Activated T-helper 1 cell treated with Interleukin-2 at 50 U/mL for 16 hours (primary cell): ENCODE measurements at places on chromosomes 16 and 17.

DNA sequence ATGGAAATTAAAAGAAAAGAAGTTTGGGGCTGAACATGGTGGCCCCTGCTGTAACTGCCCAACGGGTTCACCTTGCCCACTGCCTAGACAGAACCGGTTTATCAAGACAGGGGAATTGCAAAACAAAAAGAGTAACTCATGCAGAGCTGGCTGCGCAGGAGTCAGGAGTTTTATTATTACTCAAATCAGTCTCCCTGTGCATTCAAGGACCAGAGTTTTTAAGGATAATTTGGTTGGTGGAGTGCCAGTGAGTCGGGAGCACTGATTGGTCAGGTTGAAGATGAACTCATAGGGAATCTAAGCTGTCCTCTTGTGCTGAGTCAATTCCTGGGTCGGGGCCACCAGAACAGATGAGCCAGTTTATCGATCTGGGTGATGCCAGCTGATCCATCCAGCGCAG is 4.4 kb upstream of the SCPEP1 start:
- DNase-seq: no peak

DNA sequence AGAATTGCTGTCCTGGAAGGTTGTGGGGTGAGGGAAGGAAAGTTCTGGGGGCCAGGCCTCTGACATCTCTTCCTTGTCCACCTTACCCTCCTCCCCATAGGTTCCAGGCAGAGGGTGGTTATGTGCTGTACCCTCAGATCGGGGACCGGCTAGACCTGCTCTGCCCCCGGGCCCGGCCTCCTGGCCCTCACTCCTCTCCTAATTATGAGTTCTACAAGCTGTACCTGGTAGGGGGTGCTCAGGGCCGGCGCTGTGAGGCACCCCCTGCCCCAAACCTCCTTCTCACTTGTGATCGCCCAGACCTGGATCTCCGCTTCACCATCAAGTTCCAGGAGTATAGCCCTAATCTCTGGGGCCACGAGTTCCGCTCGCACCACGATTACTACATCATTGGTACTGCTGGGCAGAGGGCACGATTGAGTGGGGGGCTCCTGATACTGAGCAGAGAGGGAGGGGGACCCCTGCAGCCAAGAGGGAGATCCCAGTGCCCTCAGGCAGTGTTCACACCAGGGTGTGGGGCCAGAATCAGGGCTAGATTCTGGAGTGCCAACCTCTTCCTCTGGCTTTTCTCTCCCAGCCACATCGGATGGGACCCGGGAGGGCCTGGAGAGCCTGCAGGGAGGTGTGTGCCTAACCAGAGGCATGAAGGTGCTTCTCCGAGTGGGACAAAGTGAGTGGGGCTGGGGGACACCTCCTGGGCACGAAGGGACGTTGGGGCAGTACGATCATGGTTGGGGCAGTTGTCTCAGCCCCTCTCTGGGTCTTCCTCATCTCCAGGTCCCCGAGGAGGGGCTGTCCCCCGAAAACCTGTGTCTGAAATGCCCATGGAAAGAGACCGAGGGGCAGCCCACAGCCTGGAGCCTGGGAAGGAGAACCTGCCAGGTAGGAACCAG is 3.1 kb downstream of the EFNB3 start:
- no peak for DNase-seq

DNA sequence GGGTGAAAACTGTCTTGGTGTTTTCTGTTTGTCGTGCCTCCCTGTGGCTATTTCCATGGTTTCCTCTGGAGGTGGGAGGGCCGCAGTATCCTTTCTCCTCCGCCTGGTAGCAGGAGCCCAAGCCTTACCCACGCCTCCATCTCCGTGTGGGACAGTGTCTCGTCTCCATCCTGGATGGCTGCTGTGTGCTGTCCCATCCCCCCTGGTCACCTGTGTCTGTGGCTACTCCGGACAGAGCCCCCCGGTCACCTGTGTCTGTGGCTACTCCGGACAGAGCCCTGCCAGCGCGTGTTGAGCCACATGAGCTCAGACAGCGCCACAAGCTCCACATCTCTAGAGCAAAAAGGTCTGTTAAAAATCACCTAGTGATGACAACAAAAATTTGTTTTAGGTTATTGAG is 198.2 kb upstream of the CHMP6 start:
- no peak for DNase-seq

GRCh38 chr17:47276444-47276843 is 22.8 kb downstream of the ITGB3 start:
- no peak for DNase-seq

DNA sequence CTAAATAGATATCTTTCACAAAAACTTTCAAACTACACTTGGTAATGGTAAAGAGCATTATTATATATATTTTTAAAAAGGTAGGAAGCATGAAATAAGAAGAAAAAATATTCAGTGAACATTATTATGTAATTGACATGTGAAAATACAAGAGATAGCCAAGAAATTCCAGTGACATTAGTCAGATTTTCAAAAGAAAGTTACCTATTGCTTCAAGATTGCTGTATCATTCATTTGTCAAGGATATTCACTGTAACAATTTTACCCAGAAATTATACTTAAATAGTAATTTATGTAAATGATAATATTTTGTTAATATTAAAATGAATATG is 350.2 kb downstream of the KIF2B start:
- no peak for DNase-seq

DNA sequence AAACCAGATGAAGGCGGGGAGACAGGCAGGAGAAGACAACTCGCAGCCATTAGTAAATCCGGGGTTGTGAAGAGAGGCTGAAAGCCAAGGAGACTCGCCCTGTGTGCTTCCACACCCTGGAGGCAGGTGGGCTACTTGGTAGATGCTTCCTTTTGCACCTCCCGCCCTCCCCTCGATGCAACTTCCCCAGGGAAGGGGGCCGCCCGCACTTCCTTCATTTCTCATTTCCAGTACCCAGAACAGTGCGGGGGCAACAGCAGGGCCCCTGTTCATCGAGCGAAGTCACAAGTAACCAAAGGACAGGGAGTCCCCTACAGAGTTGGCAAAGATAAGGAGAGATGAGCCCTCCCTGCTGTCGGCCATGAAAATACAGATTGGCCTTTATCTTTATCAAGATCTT is 25.0 kb downstream of the CCDC40 start:
- DNase-seq: no peak

DNA sequence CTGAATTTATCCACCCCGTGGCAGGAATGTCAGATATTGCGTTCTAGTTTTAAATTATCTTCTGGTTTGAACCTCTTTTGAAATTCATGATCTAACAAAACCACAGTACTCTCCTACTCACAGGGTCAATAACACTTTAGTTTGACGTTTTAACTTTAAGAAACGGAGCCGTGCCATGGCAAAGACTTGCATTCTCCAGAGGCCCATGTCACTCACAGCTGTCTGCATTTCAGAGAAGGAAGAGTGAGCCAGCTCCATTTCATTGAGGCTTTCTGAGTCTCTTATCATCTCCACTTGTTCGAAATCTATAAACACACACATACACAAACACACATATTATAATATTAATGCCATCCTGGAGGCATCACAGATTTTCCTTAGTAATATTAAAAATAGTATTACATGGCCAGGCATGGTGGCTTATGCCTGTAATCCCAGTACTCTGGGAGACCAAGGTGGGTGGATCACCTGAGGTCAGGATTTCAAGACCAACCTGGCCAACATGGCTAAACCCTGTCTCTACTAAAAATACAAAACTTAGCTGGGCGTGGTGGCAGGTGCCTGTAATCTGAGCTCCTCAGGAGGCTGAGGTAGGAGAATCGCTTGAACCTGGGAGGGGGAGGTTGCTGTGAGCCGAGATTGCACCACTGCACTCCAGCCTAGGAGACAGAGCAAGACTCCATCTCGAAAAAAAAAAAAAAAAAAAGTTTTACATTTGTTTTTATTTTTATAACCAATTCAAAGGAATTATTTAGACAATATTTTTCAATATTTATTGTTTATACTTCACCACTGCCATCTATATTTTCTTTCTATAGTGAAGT is 35.6 kb downstream of the ABCA6 start:
- no peak for DNase-seq

DNA sequence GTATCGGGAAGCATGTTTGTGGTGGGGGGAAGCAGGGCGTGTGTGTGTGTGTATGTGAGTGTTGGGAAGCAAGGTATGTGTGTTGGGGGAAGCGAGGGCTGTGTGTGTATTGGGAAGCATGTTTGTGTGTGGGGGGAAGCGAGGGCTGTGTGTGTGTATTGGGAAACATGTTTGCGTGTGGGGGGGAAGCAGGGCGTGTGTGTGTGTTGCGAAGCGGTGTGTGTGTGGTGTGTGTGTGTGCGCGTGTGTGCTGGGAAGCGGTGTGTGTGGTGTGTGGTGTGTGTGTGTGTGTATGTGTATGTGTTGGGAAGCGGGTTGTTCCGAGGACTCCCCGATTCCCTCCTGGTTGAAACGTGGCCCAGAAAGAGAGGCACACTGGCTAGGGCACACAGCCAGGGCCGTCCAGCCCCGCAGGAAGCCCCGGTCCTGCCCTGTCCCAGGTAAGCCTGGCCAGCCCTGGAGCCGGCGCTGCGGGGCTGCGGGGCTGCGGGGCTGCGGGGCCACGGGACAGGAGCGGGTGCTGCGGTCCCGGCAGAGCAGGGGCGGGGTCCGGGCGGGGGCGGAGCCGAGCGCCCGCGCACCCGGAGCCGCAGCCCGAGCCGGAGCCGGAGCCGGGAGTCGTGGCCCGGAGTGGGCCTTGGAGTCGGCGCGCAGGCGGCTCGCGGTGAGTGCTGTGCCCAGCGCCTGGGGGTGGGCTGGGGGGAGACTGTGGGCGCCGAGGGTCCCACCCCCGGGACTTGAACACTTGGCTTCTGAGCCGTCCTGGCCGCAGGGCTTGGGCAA is at the start of gene NOD2:
Gene NOD2 (plus strand): TSS at position 608 of the 783 bp plus-strand sequence. CDS start 5,890 bp downstream, outside the sequence.
- DNase-seq: no peak

DNA sequence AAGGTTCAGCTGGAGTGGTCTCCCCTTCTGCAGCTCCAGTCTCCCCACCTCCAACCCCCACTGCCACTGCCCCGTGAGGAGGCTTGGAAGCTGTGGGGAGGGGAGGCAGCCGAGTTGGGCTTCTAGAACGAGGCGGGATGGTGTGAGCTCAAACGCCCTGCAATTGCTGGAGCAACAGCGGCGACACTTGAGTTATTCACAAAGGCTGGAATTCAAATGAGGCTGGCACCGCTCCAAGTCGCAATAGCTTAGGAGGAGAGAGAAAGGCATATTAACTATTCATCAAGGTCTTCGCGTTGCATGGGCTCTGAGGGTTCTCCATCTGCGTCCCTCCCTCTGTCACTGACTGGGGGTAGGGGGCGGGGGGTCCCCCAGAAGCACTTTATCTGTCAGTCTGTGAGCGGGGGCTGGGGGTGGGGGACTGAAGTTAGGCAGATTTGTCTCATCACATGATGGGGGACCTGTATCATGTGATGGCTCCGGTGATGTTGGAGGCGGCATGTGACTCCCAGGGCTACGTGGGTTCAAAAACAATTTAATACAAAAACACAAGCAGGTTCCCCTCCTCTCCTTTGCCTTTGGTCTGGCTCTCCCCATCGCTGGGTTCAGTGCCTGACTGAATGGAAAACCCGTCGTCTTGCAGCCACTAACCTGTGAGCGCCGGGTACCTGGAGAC is 70.5 kb downstream of the RBBP6 start:
- no peak for DNase-seq

DNA sequence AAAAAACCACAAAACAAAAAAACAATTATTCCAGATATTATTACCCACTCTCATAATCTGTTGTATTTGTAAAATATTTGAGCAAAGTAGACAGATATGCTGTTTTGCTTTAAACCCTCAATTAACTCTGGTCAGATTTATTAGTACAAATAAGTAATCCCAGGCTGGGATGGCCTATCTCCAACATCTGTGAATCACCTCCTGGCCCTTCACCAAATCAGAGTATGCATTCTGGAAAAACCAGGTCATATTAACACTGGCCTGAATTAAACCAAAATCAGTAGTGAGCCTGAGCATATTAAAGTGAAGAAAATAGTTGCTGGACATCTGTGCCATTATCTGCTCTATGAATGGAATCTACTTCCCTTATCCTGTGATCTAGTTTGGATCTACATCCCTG is 41.0 kb downstream of the STAT3 start:
- DNase-seq: no peak

DNA sequence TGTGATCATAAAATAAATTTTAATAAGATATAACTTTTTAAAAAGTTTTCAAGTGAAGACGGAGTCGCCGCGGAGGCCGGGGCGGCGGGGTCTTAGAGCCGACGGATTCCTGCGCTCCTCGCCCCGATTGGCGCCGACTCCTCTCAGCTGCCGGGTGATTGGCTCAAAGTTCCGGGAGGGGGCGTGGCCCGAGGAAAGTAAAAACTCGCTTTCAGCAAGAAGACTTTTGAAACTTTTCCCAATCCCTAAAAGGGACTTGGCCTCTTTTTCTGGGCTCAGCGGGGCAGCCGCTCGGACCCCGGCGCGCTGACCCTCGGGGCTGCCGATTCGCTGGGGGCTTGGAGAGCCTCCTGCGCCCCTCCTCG is at the start of gene FOXC2:
Gene FOXC2 (plus strand): TSS at position 229 of the 365 bp plus-strand sequence. CDS start 507 bp downstream, outside the sequence.
- no peak for DNase-seq

GRCh38 chr16:56207421-56207820 is 16.1 kb downstream of the GNAO1 start:
- DNase-seq: no peak

DNA sequence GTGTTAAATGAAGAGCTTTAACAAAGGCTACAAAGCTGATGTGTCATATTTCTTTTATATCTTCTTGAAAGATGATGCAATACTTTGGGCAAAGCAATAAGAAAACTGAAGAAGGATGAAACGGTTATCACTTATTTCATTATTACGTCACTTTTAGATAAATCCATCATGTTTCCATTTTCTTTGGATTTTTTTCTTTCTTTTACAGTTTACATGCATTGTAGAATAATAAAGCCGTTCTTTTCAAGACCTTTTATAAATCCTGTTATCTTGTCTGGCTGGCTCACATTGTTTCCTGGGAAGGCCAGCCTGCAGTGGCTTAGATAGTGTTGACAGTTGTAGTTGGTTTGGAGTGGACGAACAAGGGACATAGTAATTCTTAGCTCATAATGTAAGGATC is 28.9 kb downstream of the TANC2 start:
- no peak for DNase-seq

- DNase-seq: no peak
These were observed 58.9 kb downstream of the HLF start for GRCh38 chr17:55323518-55324295.

- no peak for DNase-seq
These were observed 323 bp downstream of the ST3GAL2 start for GRCh38 chr16:70438585-70438968.

- no peak for DNase-seq
These were observed 37.2 kb downstream of the CCDC182 start for GRCh38 chr17:57707892-57708291.

- DNase-seq: no peak
These were observed 5.4 kb downstream of the CLUH start for GRCh38 chr17:2705888-2706795.

- no peak for DNase-seq
These were observed 1107.3 kb upstream of the EEF2KMT start for GRCh38 chr16:6204945-6205344.

DNA sequence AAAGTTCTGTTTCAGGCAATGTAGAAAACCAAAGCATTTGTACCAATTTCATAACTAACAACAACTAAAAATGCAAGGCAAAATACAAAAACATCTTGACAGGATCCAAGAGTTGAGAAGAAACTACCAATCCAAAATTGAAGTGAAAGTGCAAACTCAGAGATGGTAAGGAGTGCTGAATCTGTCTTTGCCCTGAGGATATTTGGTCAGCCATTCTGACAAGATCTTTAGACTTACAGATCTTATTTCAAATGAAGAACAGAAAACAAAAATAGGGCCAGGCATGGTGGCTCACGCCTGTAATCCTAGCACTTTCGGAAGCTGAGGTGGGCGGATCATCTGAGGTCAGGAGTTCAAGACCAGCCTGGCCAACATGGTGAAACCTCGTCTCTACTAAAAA is 412.8 kb downstream of the ZFHX3 start:
- no peak for DNase-seq

GRCh38 chr17:61955619-61956018 is 27.8 kb upstream of the INTS2 start:
- no peak for DNase-seq
